ENCODE measurements at places on chromosomes 7 and 10. TPM values are rescaled to one million over a fixed set of nuclear protein-coding genes. Genes with fewer than 3 reads are reported as not detected.

The A1CF gene
- total RNA-seq, result not detected

The DOCK1 gene
- total RNA-seq, result 46.4 TPM

The SORCS3 gene
- not detected for total RNA-seq

The IDI2 gene
- not detected for total RNA-seq

The HTR7 gene
- 0.64 TPM for total RNA-seq

The ZNF239 gene
- total RNA-seq, result 3.5 TPM

The LIPM gene
- not detected for total RNA-seq

The GPR26 gene
- not detected for total RNA-seq

The BLNK gene
- total RNA-seq, result 8.8 TPM

The FEZF1 gene
- total RNA-seq, result not detected

The AKR1C4 gene
- total RNA-seq, result not detected

The SPDYE5 gene
- total RNA-seq, result not detected

The OR2A12 gene
- total RNA-seq, result not detected

The PDGFA gene
- 57.1 TPM for total RNA-seq

The NFE2L3 gene
- total RNA-seq, result 4.1 TPM

The SEMA4G gene
- 6.7 TPM for total RNA-seq

The ARHGEF5 gene
- 36.9 TPM for total RNA-seq

The WDR86 gene
- 1.3 TPM for total RNA-seq

The GHRHR gene
- not detected for total RNA-seq

The PHYHIPL gene
- total RNA-seq, result not detected

The GNAT3 gene
- total RNA-seq, result not detected

The CD36 gene
- total RNA-seq, result 115 TPM

The SLC25A28 gene
- 47.4 TPM for total RNA-seq

The RABGEF1 gene
- 23.1 TPM for total RNA-seq

The TMEM139 gene
- total RNA-seq, result 25.1 TPM

The ITGB8 gene
- 4.6 TPM for total RNA-seq

The SLC13A1 gene
- not detected for total RNA-seq

The CDC14C gene
- total RNA-seq, result not detected

The MKLN1 gene
- total RNA-seq, result 66.0 TPM

The ACHE gene
- 2.9 TPM for total RNA-seq

The TYW1B gene
- 6.7 TPM for total RNA-seq

The MSRB2 gene
- 27.1 TPM for total RNA-seq

The ITPRID1 gene
- not detected for total RNA-seq

The NKX2-3 gene
- total RNA-seq, result 0.26 TPM

The FGFR2 gene
- total RNA-seq, result 58.7 TPM

The SH2D4B gene
- total RNA-seq, result 0.43 TPM

The HNRNPA2B1 gene
- total RNA-seq, result 343 TPM

The ZEB1 gene
- total RNA-seq, result 55.2 TPM

The GOLGA7B gene
- 0.98 TPM for total RNA-seq

The ZNF716 gene
- total RNA-seq, result not detected

The ASB13 gene
- total RNA-seq, result 23.0 TPM

The ANLN gene
- 3.3 TPM for total RNA-seq

The XRCC2 gene
- 0.46 TPM for total RNA-seq

The OR6B1 gene
- not detected for total RNA-seq

The ACSM6 gene
- not detected for total RNA-seq

The PRKAR2B gene
- total RNA-seq, result 7.9 TPM

The SLC39A12 gene
- 0.29 TPM for total RNA-seq

The DGKI gene
- total RNA-seq, result 0.67 TPM

The OR2A5 gene
- total RNA-seq, result not detected

The CXCL12 gene
- 40.8 TPM for total RNA-seq

The MINDY4 gene
- 20.1 TPM for total RNA-seq

The SFXN3 gene
- 49.2 TPM for total RNA-seq

The GRB10 gene
- total RNA-seq, result 58.6 TPM

The RTKN2 gene
- 93.7 TPM for total RNA-seq

The DNA2 gene
- total RNA-seq, result 5.2 TPM
